ENCODE measurements at places on chromosomes 2 and 18. TPM values are rescaled to one million over a fixed set of nuclear protein-coding genes. Genes with fewer than 3 reads are reported as not detected.

CYP26B1 gene
- not detected for total RNA-seq

BCL2 gene
- 8.4 TPM for total RNA-seq

GPN1 gene
- 12.6 TPM for total RNA-seq

EVX2 gene
- total RNA-seq, result not detected

SERPINB12 gene
- total RNA-seq, result not detected

RAB27B gene
- 16.6 TPM for total RNA-seq

DPP10 gene
- 1.7 TPM for total RNA-seq

ATIC gene
- 52.3 TPM for total RNA-seq

MC5R gene
- not detected for total RNA-seq

L3MBTL4 gene
- total RNA-seq, result 23.0 TPM

DSG4 gene
- not detected for total RNA-seq

TMEM131 gene
- total RNA-seq, result 36.4 TPM

MROH2A gene
- not detected for total RNA-seq

ANKRD30BL gene
- not detected for total RNA-seq

TMEM169 gene
- not detected for total RNA-seq

SNRNP27 gene
- total RNA-seq, result 48.6 TPM

BCL11A gene
- total RNA-seq, result 12.7 TPM

GREB1 gene
- total RNA-seq, result 2.2 TPM

ACMSD gene
- not detected for total RNA-seq

DAW1 gene
- total RNA-seq, result 3.9 TPM

GBX2 gene
- total RNA-seq, result not detected

NOL4 gene
- not detected for total RNA-seq

COL6A3 gene
- total RNA-seq, result 85.7 TPM

STON1 gene
- total RNA-seq, result 13.2 TPM

G6PC2 gene
- not detected for total RNA-seq

INPP5D gene
- total RNA-seq, result 243 TPM

IL1RL2 gene
- total RNA-seq, result 1.5 TPM

TXNDC2 gene
- not detected for total RNA-seq

ALPP gene
- total RNA-seq, result 59.1 TPM

RNF125 gene
- 5.2 TPM for total RNA-seq

EMILIN2 gene
- total RNA-seq, result 59.2 TPM

POTEC gene
- total RNA-seq, result not detected

RAB12 gene
- 48.6 TPM for total RNA-seq

IL36A gene
- total RNA-seq, result not detected

MAP3K19 gene
- 3.8 TPM for total RNA-seq

IGFBP5 gene
- total RNA-seq, result 104 TPM

CPO gene
- not detected for total RNA-seq

DCDC2C gene
- total RNA-seq, result not detected

VAMP5 gene
- 57.5 TPM for total RNA-seq

LIMS3 gene
- 2.2 TPM for total RNA-seq

OSBPL6 gene
- 4.6 TPM for total RNA-seq

CREG2 gene
- total RNA-seq, result not detected

KCNE4 gene
- 0.89 TPM for total RNA-seq

ALPG gene
- 0.91 TPM for total RNA-seq

TRABD2A gene
- total RNA-seq, result 2.0 TPM
